ENCODE measurements at places on chromosomes 11 and 22.

DNA sequence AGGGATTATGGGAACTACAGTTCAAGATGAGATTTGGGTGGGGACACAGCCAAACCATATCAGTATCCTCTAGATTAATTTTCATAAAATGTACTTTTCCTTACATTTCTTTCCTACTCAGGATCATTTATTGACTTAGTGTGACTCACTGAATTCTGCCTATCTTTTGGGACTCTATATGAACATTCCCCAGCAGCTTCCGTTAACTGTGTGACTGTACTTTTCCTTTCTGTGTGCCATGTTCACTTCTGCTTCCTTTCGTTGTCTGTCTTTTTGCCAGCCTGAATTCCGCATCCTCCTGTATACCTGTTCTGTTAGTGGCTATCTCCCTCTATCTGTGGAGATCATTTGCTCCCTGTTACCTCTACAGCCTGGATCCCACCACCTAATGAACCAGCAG lies 48.8 kb downstream of the SPECC1L start:
- no peak for DNase-seq

DNA sequence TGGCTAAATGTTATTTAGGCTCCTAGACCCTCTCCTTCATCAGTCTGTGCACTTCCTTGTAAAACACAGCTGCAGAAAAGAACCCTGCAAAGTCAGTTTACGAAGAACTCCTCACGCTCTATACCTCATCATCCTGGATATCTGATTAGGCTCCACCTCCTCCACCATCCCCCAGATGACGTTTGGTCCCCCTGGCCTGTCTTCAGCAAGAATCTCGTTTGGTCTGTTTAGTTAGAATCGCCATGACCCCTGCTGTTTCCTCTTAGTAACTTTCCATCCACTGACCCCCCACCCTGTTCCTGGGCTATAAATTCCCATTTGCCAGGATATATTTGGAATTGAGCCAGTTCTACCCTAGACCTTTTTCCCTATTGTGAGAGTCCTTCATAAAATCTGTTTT lies 214.1 kb downstream of the OPCML start:
- DNase-seq, result no peak

DNA sequence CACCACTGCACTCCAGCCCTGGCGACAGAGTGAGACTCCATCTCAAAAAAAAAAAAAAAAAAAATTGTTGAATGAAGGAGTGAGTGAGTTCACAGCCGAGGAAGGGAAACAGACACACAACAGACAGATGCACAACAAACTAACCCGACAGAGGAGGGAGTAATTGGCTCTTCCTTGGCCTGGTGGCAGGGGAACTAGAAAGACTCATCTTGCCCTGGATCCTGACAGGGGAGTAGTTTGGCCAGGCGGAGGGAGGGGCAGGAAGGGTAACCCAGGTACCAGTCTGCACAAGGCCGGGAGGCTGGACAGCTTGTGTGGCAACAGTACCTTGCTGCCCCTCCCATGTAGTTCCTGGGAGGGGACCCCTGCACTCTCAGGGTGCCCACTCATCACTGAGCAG lies 106.9 kb downstream of the KIAA1671 start:
- no peak for DNase-seq

GRCh38 chr11:503179-503981 lies 3.7 kb downstream of the RNH1 start:
- no peak for DNase-seq

DNA sequence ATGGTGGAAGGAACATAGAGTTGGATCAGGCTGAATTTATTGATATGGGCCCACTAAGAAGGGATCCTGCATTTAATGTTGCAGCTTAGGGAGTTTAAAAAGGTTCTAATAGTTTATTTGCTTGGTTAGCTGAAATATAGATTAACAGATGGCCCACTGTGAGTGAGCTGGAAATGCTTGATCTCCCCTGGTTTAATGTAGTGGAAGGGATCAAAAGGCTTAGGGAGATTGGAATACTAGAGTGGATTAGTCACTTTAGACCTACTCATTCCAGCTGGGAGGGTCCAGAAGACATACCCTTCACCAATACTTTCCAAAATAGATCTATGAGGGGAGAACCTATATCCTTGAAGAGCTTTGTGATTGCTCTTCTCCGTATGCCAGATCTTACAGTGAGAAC lies 130.1 kb upstream of the ZC3H12C start:
- DNase-seq, result no peak

DNA sequence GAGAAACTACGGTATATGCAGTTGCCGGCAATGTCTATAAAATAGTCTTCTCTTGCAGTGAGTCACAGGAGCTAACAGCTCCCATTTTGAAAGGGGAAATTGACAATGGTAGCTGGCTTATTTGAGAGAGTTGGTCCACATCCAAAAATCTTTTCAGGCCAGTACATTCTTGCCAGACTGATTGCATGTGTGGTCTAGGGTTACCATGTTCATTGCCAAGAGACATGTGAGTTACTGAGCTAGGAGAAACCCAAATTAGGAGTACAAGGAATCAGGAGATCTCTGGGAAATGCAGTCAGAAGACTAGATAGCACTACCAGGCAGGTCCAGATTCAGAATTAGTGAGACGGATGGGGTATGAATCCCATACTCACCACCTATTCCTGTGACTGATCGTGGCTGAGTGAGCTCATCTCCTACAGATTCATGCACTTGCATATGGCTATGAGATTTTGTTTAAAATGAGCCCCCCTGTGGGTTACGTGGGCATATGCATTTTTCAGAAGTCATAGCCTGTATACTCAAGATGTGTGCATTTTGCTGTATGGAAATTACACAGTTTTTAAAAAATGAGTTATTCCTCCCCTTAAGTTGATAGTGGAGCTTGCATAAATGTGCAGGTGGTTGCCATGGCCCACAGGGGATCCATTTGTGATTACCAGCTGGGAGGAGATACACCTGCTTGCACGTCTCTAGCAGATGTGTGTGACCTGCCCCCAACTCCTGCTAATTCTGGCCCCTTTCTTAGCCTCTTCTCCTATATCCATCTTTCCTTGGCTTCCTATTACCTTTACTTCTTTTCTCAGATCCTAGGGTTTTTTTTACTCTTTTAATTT lies 102.7 kb downstream of the COMMD9 start:
- no peak for DNase-seq

DNA sequence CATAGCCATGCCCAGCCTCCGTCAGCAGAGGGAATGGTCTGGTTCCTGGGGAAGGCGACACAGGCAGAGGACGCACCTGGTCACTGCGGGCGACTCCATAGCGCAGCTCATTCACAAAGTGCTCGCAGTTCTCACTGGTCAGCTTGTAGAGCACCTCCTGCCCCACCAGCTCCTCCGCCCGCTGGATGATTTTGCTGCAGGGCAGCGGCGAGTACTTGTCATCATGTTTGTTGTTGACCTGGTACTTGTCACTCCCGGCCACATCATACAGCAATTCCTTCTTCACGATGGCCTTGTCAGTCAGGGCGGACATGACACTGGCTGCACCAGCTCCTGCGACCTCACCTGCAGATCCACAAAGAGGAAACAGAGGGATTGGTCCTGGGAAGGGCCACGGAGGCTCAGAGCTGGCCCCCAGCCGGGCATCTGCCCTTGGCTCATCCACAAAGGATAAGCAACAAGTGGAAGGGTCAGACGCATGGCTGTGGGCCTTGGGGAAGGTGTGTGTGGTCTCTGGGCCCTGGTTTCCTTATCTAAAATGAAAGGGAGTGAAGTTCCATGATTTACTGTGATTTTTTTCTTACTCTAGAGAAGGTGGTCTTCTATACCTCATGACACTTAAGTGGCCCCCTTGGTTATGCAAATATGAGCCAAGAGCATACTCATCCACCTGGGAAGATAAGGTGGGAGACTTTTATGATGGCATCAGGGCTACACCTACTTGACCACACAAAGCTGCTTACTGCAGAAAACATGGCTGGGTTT lies 24.0 kb downstream of the PLAAT3 start:
- DNase-seq, result no peak

GRCh38 chr11:15072551-15073143 lies 746 bp upstream of the CALCB start:
- DNase-seq, result no peak

DNA sequence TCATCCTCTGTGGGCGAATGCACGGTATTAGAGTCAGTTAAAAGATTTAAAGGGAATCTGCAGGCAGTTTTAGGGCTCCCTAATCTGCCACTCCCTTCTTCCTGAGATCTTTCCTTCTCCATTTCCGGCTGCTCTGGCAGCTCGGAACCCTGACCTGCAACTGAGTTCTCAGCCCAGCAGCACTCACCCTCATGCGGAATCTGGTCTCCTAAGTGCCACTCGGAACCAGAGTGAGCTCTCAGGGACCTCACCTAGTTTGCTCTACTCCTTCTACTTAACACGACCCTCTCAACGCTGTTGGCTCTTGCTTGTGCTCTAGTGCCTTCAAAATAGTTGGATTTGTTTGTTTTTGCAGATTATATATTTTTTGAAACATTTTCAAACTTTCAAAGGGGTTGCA lies 19.3 kb upstream of the IL10RA start:
- DNase-seq, result no peak

GRCh38 chr11:117744471-117745150 lies 52.4 kb downstream of the DSCAML1 start:
- no peak for DNase-seq

- DNase-seq, result no peak
Observed at GRCh38 chr22:18985780-18986179, 49.7 kb upstream of the PRODH start.

GRCh38 chr11:118054712-118055640 lies 21.9 kb upstream of the TMPRSS4 start:
- no peak for DNase-seq

- DNase-seq, result no peak
Observed at GRCh38 chr11:30422447-30423278, 99.8 kb downstream of the ARL14EP start.

DNA sequence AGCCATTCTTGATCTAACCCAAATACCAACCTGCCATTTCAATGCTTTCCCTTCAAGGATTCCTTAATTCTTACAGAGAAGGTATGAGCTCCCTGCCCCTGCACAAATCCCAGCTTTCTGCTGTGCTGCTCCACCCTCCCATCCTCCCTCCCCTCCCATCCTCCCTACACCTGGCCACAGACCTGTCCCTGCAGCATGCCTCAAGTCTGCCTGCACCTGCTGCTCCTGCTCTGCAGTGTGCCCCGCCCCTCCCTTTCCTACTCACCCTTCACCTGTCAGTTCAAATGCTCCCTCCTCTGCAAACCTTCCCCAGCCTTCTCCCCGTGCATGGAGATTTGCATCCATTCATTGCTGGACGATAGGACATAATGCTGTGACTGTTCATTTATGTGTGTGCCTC lies 139.9 kb upstream of the NARS2 start:
- DNase-seq, result no peak

GRCh38 chr22:27336151-27337090 lies 465.1 kb downstream of the MN1 start:
- no peak for DNase-seq

- no peak for DNase-seq
Observed at GRCh38 chr11:134342572-134343340, 11.0 kb downstream of the GLB1L2 start.

DNA sequence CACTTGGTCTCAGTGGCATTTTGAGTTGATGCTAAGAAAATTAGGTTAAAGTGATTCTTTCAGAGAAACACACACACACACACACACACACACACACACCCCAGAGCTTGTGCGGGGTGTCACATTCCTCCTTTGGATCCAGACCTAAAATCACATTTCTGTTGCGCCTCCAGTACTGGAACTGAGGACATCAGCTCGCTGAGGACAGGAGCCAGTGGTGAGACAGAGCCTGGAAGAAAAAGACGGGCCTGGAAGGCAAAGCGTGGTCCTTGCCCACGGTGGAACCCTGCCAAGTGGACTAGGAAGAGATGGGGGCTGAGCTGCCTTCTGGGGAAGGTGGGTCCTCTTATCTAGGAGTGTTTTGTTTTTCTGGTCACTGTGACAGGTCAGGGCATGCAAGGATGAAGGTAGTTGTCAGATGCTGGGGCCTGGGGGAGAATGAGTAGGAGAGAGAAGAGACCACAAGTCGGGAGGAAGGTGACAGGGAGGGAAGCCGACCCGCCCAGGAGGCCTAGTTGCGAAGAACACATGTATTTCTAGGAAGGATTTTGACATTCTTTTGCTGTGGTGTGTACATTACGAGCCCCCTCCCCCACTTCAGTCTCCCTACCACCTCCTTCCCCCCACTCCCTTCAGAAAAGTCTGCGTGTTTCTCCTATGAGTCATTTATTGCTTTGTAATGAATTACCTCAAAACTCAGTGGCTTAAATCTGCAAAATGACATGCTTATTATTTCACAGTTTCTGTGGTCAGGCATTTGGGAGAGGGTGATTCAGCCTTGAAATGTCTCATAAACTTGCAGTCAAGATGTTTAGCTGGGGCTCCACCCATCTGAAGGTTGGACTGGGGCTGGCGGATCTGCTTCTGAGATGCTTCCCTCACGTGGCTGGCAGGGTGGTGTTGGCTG lies 4.8 kb upstream of the ELFN2 start:
- no peak for DNase-seq

- DNase-seq, result no peak
Observed at GRCh38 chr11:106442032-106442431, 364.6 kb downstream of the AASDHPPT start.

GRCh38 chr11:130737866-130738431 lies 178.3 kb downstream of the SNX19 start:
- no peak for DNase-seq

- DNase-seq, result no peak
Observed at GRCh38 chr11:74749127-74749964, 697 bp downstream of the RNF169 start.

GRCh38 chr11:79570104-79570503 lies 129.3 kb upstream of the TENM4 start:
- no peak for DNase-seq

DNA sequence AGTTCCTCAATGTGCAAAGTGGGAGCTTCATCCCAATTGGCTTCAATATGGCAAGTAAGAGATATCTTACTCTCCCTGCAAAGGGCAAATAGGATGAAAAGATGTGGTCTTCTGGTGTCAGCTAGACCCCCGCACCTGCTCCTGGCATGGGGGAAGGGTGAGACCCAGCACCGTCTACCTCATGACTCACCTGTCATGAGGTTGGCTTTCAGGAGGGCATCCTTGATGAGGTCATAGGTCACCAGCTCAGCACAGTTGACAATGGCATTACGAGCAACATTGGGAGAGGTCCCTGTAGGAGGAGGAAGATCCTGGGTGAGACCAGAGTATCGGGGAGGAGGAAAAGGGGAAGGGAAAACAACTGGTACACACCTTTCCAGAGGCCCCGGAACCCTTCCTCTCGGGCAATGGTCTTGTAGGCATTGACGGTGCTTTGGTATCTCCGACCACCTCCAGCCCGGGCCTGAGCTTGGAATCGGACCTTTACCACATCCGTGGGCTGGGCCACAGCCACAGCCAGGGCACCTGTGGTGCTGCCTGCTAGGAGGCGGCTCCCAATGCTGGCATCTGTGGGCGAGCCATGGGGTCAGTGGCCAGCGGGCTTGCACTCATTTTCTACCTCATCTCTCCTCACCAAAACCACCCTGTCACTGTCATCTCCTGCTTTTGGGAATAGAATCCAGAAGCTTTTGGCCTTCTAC lies 6.0 kb downstream of the UCP2 start:
- no peak for DNase-seq

- DNase-seq, result no peak
Observed at GRCh38 chr22:39481054-39481453, 21.0 kb upstream of the MIEF1 start.
